ENCODE measurements at places on chromosomes 1 and 21.

- no peak overlapping the region for H3K4me3 ChIP-seq
- H3K4me1 ChIP-seq = no peaks in the 10 kb centered on the region
- no peak for DNase-seq
- H3K36me3 ChIP-seq = no peaks in the 10 kb centered on the region
These were observed 58.9 kb upstream of the RCOR3 start for GRCh38 chr1:211200311-211200710.

GRCh38 chr1:35453031-35453430 lies 104.2 kb downstream of the KIAA0319L start:
- no peak overlapping the region for H3K27ac ChIP-seq
- no peak overlapping the region for H3K4me3 ChIP-seq
- peaks cover 28% of the 10 kb centered on the region for H3K4me1 ChIP-seq
- H3K27me3 ChIP-seq = no peaks in the 10 kb centered on the region

GRCh38 chr21:46626536-46626935 lies 8.9 kb upstream of the PRMT2 start:
- no peaks in the 10 kb centered on the region for H3K27me3 ChIP-seq
- no peak overlapping the region for H3K4me3 ChIP-seq
- no peak for DNase-seq

- H3K27me3 ChIP-seq = no peaks in the 10 kb centered on the region
- DNase-seq = no peak
- no peak overlapping the region for H3K4me3 ChIP-seq
- no peaks in the 10 kb centered on the region for H3K4me1 ChIP-seq
These were observed 60.9 kb upstream of the KCNH1 start for GRCh38 chr1:211194826-211195225.

GRCh38 chr1:40312238-40313205 lies 4.6 kb downstream of the COL9A2 start:
- H3K4me3 ChIP-seq = no peak overlapping the region
- no peak for DNase-seq

DNA sequence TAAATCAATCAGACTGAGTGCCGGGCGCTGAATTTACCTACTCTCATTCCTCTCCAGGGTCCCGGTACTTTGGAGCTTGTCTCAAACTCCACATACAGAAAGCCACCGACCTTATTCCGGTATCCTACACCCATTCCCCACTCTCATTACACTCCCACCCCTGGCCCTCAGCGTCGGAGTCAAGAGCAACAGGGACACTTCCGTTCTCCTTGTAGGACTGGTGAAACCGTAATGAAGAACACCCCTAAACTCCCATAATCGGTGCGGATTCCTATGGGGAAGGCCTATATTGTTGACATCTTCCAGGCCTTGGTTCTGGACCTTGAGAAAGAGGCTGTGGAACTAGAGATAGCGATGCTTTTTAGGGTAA lies 798 bp downstream of the ZBED6 start:
- H3K27me3 ChIP-seq = no peaks in the 10 kb centered on the region
- peak overlapping the region; percentile 95 for H3K27ac ChIP-seq
- peak overlapping the region; percentile 88 for H3K4me3 ChIP-seq
- DNase-seq = peak; percentile 46

- H3K36me3 ChIP-seq = no peaks in the 10 kb centered on the region
- no peaks in the 10 kb centered on the region for H3K27me3 ChIP-seq
- H3K4me1 ChIP-seq = no peaks in the 10 kb centered on the region
These were observed 94.4 kb downstream of the SH3GLB1 start for GRCh38 chr1:86798608-86799291.

- H3K27me3 ChIP-seq = no peaks in the 10 kb centered on the region
- no peak overlapping the region for H3K27ac ChIP-seq
- peaks cover 2% of the 10 kb centered on the region for H3K4me1 ChIP-seq
- no peak overlapping the region for H3K4me3 ChIP-seq
These were observed 8.1 kb upstream of the ADCY10 start for GRCh38 chr1:167922023-167922422.

DNA sequence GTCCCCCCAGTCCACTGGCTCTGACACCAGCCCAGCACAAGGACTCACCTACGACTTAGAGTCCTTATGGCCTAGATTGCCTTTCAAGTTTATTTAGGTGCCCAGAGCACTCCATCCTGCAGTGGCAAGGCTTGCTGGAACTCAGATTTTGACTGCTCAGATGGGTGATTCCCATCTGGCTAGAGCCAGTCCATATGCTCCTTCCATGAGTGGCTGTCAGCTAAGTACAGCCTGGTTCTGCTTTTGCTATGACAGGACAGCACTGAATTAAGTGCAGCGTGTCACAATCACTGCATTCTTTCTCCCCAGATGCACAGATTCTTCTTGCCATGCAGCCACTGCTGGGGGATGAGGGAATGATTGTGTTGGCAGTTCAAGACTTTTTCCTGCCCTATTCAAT lies 43.8 kb downstream of the GPR52 start:
- DNase-seq = no peak
- no peak overlapping the region for H3K27ac ChIP-seq
- no peaks in the 10 kb centered on the region for H3K27me3 ChIP-seq
- H3K36me3 ChIP-seq = no peaks in the 10 kb centered on the region

DNA sequence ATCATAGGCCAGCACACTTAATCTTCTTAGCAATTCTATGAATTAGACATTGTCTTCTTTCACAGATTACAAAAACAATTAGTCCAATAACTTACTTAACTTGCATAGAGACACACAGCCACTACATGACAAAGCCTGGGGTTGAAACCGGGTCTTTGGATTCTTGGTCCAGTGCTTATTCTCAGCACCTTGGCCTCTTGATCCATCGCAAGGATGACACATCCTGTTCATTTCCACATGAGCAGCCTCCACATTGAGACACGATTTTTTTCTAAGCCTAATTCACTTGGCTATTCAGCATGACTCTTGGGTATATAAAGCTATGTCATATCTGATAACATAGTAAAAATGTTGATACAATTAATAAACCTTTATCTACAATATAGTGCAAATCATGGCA lies 221.0 kb upstream of the FOXD3 start:
- H3K27me3 ChIP-seq = peaks cover 2% of the 10 kb centered on the region
- H3K4me1 ChIP-seq = no peaks in the 10 kb centered on the region
- H3K36me3 ChIP-seq = no peaks in the 10 kb centered on the region
- DNase-seq = no peak

- no peak overlapping the region for H3K27ac ChIP-seq
- no peak overlapping the region for H3K4me3 ChIP-seq
- no peaks in the 10 kb centered on the region for H3K27me3 ChIP-seq
- H3K36me3 ChIP-seq = no peaks in the 10 kb centered on the region
These were observed 314.1 kb downstream of the PLPP3 start for GRCh38 chr1:56265216-56265615.

DNA sequence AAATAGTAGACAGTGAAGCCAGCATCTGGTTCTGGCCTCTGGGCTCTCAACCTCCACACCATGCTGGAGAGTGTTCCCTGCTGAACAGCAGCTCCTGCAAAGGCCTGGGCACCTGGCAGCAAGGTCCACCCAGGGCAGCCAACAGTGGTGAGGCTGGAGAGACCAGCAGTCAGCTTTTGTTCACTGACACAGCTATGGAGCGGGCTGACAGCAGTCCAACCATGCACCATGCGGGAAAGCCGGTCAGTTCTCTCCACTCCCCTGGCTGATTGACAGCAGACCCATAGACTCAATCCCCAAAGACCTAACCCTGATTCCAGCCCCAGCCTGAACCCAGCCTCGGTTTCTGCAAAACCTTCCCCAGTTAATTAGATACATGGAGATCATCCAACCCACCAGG lies 49.0 kb downstream of the KLHDC7A start:
- H3K4me3 ChIP-seq = no peak overlapping the region
- DNase-seq = no peak
- H3K27me3 ChIP-seq = no peaks in the 10 kb centered on the region
- H3K27ac ChIP-seq = no peak overlapping the region
- no peaks in the 10 kb centered on the region for H3K4me1 ChIP-seq

GRCh38 chr1:26321315-26322041 lies 3.7 kb downstream of the CD52 start:
- H3K36me3 ChIP-seq = no peaks in the 10 kb centered on the region
- peaks cover 6% of the 10 kb centered on the region for H3K4me1 ChIP-seq
- peak overlapping the region; percentile 11 for H3K4me3 ChIP-seq
- DNase-seq = peak; percentile 86

GRCh38 chr1:100035214-100035613 lies 65.4 kb downstream of the SLC35A3 start:
- no peak for DNase-seq
- no peaks in the 10 kb centered on the region for H3K4me1 ChIP-seq
- no peak overlapping the region for H3K4me3 ChIP-seq
- no peak overlapping the region for H3K27ac ChIP-seq
- H3K36me3 ChIP-seq = no peaks in the 10 kb centered on the region

- H3K27me3 ChIP-seq = no peaks in the 10 kb centered on the region
- DNase-seq = no peak
- H3K27ac ChIP-seq = no peak overlapping the region
- H3K36me3 ChIP-seq = no peaks in the 10 kb centered on the region
These were observed 88.6 kb upstream of the PLXNA2 start for GRCh38 chr1:208332774-208333126.

DNA sequence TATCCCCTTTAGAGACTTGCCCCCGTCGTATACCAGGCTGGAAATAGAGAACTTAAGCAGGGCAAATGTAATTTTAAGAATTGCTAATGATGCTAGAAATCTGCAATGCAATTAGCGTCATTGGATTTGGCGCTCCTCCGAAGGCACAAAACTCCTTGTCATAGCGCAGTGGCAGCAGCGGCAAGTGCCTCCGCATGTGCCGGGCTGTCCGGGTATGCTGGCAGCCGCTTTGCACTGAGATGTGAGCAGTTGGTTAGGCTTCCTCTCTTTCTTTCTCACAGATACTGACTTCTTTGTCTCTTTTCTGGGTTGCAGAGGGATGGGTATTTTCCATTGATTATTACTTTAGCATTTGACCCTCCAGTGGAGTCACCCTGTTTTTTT lies 193.4 kb upstream of the LMO4 start:
- H3K36me3 ChIP-seq = no peaks in the 10 kb centered on the region
- DNase-seq = no peak
- peaks cover 2% of the 10 kb centered on the region for H3K27me3 ChIP-seq
- H3K4me1 ChIP-seq = peaks cover under 1% of the 10 kb centered on the region
- H3K4me3 ChIP-seq = no peak overlapping the region

DNA sequence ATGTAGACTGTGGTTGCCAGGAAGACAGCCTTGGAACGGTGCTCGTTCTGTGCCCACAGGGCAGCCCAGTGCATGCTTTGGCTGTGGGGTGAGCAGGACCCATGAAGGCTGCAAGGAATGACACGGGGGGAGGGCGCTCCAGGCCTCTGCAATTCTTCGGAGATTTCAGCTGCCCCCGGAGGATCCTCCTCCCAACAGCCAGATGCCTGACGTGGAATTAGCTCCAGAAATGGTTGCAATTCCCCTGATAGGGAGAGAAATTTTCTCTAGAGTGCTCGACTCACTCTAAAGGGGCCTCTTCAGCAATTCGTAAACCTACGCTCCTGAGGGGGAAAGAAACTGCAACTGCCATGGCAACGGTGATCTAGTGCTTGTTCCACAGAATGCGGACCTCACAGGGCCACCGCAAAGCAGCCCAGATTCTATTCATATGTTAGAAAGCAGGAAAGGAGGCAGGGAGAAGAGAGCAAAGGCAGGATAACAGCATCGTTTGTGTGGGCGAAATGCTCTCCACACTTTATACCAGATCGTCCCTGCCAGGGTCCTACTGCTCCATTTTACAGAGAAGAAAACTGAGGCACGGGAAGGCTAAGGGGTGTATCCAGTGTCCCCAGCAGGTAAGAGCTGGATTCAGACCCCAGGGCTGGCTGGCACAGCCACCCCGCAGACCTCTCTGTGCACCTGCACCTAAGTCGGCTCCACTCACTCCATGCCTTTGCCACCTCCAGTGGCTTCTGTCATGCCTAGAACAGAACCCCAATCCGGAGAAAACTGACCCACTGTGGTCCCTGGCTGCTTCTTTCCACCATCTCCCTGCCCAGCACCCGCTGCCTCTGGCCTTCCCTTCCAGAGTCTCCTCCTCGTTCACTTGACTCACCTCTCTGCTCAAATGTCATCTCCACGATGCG lies 11.9 kb upstream of the PDE9A start:
- no peaks in the 10 kb centered on the region for H3K36me3 ChIP-seq
- H3K27me3 ChIP-seq = no peaks in the 10 kb centered on the region
- H3K4me1 ChIP-seq = peaks cover 9% of the 10 kb centered on the region
- DNase-seq = peak; percentile 6

- peak overlapping the region; percentile 82 for H3K27ac ChIP-seq
- no peaks in the 10 kb centered on the region for H3K36me3 ChIP-seq
- DNase-seq = peak; percentile 93
- no peaks in the 10 kb centered on the region for H3K27me3 ChIP-seq
- H3K4me1 ChIP-seq = peaks cover 18% of the 10 kb centered on the region
These were observed 46.4 kb downstream of the COL6A1 start for GRCh38 chr21:46027851-46028493.

- DNase-seq = no peak
- no peaks in the 10 kb centered on the region for H3K27me3 ChIP-seq
- no peak overlapping the region for H3K27ac ChIP-seq
- H3K4me1 ChIP-seq = no peaks in the 10 kb centered on the region
These were observed 51.6 kb downstream of the GRIK3 start for GRCh38 chr1:36982709-36983108.

- no peaks in the 10 kb centered on the region for H3K27me3 ChIP-seq
- peak; percentile 13 for DNase-seq
- H3K27ac ChIP-seq = no peak overlapping the region
- no peak overlapping the region for H3K4me3 ChIP-seq
- H3K4me1 ChIP-seq = no peaks in the 10 kb centered on the region
These were observed 604.6 kb downstream of the LRRIQ3 start for GRCh38 chr1:73593364-73593763.

DNA sequence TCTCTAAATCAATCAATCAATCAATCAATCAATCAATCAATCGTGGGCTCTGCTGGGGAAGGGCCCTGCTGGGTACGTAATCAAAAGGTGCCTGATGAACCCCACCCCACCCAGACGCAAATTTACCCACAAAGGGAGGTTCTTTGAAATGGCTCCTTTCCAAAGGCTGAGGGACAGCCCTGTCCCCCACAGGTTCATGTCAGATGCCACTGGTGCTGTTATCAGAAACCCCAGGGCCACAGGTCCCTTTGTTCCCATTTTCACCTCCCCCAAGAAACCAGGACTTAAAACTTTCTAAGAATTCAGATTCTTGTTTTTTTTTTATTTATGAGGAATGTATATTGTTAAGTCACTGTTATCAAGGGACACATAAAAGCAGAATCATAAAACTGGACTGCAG lies 14.2 kb downstream of the CHRNB2 start:
- H3K27ac ChIP-seq = no peak overlapping the region
- no peaks in the 10 kb centered on the region for H3K27me3 ChIP-seq
- no peaks in the 10 kb centered on the region for H3K4me1 ChIP-seq
- DNase-seq = no peak

GRCh38 chr21:33300701-33301631 lies 23.8 kb upstream of the IFNAR1 start:
- DNase-seq = no peak
- H3K4me1 ChIP-seq = no peaks in the 10 kb centered on the region
- no peaks in the 10 kb centered on the region for H3K27me3 ChIP-seq
- H3K27ac ChIP-seq = no peak overlapping the region
- no peaks in the 10 kb centered on the region for H3K36me3 ChIP-seq

DNA sequence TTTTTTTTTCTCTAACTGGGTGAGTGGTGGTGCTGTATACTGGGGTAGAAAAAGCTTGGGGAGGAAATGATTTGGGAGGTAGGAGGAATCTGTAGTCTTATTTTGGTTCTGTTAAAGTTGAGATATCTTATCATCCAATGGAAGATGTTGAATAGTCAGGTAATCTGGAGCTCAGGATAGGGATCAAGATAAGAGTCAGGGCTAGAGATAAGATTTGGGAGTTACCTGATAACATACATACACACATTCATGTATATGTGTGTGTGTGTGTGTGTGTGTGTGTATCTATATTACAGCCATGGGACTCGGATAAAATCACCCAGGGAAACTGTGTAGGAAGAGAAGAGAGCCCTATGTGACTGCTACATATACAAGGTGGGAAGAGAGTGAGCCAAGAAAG lies 8.1 kb downstream of the PCAT6 start:
- H3K4me1 ChIP-seq = no peaks in the 10 kb centered on the region
- H3K4me3 ChIP-seq = no peak overlapping the region
- no peaks in the 10 kb centered on the region for H3K36me3 ChIP-seq
- H3K27me3 ChIP-seq = peaks cover 13% of the 10 kb centered on the region
- H3K27ac ChIP-seq = no peak overlapping the region
- no peak for DNase-seq

Measured in fibroblast of lung (primary cell).